ENCODE measurements at places on chromosomes 1 and 21.
A peak's percentile ranks its signal among the peaks of the same experiment; 100 is the strongest.

DNA sequence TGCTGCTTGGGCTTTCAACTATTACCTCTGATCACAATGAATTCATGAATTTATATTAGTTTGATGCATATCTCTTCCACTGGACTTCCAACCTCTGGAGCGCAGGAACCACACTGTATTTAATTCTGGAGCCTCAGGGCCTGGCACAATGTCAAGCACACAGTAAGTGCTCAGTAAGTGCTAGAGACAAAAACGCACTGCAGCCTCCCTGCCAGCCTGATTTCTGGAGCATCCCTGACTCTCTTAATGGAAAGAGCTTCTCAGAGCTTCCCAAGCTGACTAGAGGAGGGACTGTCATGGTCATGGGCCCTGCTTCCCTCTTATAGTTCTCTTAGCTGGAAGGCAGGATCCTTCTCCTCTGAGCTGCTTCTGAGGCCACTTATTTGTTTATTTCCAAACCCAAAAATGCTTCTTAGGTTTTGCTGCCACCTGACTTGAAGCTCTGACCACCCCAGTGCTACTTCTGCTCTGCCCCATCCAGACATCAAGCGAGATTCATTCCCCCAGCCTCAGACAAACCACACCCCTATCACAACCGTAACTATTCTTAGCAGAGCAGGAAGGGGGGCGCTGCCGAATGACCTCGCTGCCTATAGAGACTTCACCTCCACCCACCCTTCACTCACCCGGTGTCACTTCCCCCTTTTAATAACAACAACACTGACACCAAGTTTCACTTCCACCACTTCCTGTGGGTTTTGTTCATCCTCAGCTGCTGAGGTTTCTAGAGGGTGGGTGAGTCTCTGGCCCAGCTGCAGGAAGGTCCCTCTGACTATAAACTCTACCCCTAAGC, 33.6 kb downstream of the NUAK2 start:
- H3K27ac ChIP-seq, result peak overlapping the region; percentile 91
- H3K4me1 ChIP-seq, result peaks cover 43% of the 10 kb centered on the region
- H3K27me3 ChIP-seq, result no peaks in the 10 kb centered on the region
- no peaks in the 10 kb centered on the region for H3K36me3 ChIP-seq
- DNase-seq, result peak; percentile 56
- no peak overlapping the region for H3K4me3 ChIP-seq

GRCh38 chr1:180235502-180236239, 5.6 kb downstream of the LHX4 start:
- peaks cover 60% of the 10 kb centered on the region for H3K4me1 ChIP-seq
- peaks cover 84% of the 10 kb centered on the region for H3K27me3 ChIP-seq
- no peak for DNase-seq
- H3K36me3 ChIP-seq, result no peaks in the 10 kb centered on the region

- DNase-seq, result no peak
- peaks cover 7% of the 10 kb centered on the region for H3K4me1 ChIP-seq
- H3K4me3 ChIP-seq, result no peak overlapping the region
- no peaks in the 10 kb centered on the region for H3K36me3 ChIP-seq
- no peak overlapping the region for H3K27ac ChIP-seq
Measured at GRCh38 chr1:167310732-167311131, 90.0 kb downstream of the POU2F1 start.

DNA sequence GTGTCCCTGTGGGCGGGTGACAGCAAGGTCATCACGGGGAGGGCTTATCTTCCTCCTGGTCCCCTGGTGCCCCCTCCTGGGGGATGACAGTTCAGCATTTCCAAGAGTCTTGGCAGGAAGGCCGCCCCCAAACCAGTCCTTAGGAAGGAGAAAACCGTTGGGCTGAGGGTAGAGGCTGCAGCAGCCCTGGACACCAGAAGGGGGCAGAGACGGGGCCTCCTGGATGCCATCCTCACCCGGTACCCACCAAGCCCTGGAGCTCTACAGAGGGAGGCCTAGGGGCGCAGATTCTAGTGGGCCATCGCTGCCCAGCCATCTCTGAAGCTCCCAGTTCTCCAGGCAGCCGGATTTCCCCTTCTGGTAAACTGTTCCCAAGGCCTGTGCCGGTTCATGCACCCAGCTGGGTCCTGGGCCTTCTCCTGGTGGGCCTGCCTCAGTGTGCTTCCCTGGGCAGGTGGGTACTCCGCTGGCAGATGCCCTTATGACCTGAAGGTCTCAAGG, 14.8 kb upstream of the ZNF669 start:
- H3K36me3 ChIP-seq, result no peaks in the 10 kb centered on the region
- no peaks in the 10 kb centered on the region for H3K27me3 ChIP-seq
- DNase-seq, result no peak
